Glomerular endothelial cell (primary cell): ENCODE measurements at places on chromosomes 2 and 18.

DNA sequence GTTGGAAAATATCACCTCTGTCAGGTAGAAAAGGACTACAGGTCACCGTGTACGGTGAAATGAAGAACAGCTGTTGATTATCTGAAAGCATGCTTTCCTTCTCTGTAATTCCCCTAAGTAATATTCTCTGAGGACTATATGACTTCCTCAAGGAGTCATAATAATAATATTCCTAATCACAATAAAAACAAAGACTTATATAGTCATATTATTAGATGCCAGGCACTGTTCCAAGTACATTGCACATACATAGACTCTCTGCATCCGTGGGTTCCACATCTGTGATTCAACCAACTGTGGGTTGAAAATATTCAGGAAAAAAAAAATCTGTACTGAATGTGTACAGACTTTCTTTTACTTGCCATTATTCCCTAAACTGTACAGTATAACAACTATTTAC, 512.4 kb upstream of the ID2 start:
- no peak for DNase-seq

DNA sequence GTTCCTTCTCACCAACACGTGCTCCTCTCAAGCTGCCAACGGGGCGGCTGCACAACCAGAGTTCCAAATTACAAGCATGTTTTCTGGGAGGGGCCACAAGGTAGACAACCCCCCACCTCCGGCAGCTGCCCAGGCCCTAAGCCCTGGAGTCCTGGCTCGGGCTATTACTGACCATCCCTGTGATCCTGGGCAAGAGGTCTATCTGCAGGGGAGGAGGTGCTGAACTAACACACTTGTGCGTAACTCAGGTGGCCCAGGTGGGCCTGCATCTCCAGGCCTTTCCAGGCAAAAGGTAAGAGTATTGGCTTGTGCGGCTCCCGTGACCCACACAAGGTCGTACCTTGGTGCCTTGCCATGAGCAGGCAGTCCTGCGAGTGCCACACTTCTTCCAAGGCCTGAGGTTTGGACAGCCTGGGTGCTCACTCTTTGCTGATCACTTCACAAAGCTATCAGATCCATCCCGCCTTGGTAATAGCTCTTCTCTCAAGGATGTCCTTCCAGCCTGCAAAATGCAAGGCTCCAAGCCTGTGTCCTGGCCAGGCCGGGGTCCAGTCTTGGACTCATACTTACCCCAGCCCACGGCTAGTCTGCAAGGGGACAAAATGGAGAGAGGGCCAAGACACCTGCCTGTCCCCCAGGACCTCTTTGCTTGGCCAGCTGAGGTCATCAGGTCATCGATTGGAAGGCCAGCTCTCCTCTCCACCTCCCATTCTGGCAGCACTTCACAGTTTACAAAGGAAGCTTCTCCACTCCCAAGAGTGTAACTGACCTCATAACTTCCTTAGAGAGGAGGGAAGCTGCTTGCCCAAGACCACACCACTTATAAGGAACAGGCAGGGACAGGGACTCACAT, 33.9 kb downstream of the ADRA2B start:
- DNase-seq, result no peak

DNA sequence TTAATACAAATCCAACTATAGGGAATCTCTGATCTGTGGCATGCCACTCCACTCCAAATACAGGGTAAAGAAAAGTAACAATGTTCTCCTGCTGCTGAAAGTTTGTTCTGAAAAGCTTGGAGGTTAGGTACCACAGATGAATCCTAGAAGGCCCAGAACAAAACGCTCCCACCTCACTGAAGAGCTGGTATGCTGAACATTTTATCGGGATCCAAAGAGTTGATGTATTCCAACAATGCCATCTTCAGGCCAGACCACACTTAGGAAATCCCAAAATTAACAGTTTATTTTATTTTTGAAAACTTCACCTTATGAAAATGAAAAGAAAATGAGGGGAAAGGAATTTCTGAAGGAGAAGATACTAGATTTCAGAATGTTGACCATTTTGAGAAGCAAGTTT, 145.1 kb upstream of the CDH19 start:
- DNase-seq, result no peak

DNA sequence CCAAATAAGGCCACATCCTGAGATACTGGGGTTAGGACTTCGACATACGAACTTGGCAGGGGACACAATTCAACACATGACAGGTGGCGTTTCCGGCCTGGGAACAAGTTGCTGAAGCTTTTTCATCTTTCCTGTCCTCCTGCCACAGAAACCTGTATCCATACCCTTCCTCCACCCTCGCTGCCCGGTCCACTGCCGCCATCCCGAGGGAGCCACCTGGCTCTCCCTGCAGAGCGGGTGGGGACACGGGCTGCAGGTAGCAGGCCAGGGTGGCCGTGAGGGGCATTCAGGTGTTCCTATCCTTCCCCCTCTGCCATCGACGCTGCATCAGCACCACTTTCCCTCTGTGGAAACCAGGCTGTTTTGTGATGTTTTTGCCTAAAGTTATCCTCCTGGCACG, 74.4 kb upstream of the TWIST2 start:
- no peak for DNase-seq

DNA sequence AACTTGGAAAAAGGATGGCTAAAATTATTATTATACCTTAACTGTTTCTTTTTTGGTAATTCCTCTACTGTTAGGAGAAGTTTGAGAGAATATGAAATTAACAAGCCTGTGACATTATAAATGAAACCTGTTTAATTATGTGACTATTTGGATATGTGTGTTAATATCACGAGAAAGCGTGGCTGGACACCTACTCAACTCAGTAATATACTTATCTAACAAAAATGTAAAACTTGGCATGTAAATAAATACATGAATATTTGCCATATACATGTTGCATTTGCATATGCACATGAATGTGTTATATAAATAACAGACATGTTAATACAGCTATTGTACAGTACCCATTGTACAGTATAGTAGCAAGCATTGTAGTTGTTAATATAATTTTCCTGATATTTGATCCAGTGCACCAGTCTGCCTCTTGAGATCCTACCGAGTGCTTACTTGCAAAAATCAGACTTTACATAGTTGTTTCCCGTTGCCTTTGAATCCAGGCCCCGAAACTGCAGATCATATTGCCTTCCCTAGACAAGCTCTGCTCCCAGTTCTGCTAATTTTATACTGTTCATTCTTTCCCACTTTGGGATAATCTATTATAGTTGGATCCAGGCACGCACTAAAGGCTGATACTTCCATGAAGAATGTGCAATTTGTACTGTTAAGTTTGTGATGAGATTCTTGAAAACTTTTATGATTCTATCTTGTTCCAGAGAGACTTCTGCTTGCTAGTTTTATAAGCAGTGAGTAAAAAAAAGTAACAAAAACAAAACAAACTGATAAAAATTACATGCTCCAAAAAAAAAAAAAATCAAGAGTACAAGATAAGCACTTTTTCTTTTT, 395.6 kb downstream of the ARHGAP15 start:
- DNase-seq, result no peak

DNA sequence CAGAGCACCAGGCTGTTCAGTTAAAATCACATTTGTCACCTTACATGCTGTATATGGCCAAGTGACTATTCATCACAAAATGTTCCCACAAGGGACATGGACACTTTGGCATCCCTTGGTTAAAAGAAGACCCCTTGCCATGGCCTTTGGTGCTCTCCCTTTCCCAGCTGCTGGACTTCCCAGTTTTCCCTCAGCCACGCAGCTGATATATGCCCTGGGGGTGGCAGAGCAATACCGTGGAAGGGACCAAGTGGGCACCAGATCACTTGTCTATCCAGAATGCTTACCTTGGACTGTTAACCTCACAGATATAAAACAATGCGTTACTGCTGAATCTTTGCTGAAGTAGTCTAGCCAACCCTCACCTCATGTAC, 35.3 kb downstream of the PAIP2B start:
- DNase-seq, result no peak

GRCh38 chr2:217822296-217823252, 180.2 kb downstream of the TNS1 start:
- DNase-seq, result no peak

DNA sequence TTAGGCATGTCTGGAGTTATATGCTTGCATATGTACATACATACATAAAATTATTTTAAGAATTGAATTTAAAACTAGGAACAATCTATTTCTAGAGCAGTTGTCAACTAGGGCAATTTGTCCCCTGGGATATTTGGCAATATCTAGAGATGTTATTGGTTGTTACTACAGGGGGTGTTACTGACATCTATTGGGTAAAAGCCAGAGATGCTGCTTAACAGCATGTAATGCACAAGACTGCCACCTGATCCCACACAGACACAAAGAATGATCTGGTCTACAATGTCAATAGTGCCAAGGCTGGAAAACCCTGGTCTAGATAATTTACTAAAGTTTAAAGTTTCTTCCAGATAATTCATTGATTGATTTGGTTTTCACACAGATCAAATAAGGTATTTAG, 185.3 kb downstream of the NYAP2 start:
- DNase-seq, result no peak

- peak; percentile 77 for DNase-seq
Measured at GRCh38 chr2:65576861-65577601, 144.6 kb upstream of the SPRED2 start.

DNA sequence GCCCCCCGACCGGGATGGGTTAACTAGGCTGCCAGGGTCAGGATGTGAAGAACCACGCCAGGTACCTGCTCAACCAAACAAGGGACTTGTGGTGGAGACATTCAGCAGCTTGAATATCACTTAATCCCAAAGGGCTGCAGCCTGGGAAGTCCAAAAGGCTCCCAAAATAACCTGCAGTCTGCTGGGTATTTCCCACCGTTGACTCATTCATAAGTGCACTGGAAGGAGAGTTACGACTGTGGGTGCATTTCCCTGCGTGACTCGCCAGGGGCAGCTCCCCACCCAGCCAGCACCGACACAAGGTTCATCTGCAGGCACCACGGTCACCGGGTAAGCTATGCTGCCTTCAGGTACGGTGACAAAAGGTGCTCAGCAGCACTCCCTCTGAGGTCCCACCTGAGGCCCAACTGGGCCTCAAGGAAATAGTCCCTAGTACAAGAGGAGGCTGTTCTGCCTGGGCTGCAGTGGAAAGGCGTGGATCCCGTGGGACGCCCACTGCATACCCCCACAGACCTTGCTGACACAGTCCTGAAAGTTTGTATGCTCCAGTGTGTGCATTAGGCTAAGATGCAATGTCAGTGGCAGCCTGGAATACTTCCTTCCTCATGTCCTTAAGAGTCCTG, 86.5 kb downstream of the UXS1 start:
- DNase-seq, result no peak

DNA sequence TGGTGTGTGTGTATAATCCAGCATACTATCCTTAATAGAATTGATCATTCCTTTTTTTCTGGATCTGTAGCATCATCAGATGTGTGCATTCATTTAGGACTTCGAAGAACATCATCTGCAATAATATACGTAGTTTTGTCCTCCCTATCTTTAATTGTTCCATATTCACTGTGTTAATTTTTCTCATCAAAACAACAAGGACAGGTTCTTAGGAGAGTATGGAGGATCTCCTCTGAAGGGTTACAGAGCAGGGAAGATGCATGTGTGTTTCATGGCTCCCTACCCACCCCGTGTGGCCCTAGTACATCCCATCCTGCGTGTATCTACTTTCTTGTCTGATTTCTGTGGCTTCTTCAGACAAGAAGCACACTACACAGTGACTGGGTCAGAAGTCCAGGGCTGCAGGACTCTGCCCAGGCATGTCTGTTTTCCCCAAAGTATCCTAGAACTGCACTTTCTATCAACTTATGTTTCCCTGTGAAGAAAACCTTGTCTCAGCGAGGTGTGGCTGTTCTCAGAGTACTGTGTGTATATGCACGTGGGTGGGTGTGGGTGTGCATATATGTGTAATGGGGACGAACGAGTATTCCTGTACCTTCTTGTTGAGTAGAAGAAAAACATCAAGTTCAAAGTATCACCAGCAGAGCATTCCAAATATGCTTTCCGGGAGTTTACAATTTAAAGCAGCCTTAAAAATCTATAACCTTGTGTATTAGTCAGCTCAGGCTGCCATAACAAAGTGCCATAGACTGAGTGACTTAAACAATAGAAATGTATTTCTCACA, 220.4 kb upstream of the FOSL2 start:
- DNase-seq, result no peak

DNA sequence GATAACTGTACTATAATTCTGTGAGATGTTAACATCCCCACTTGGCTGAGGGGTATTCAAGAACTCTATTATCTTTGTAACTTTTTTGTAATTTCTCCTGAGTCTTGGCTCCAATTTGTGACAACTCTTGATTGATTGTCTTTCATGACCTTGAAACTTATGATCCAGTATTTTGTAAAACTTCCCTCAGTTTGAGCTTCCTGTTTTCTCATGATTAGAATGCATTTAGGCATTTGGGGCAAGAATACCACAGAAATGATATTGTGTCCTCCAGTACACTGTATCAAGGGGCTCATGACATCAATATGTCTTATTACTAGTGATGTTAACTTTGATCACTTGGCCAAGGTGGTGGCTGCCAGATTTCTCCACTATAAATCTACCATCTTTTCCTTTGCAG, 37.4 kb downstream of the PNO1 start:
- no peak for DNase-seq

DNA sequence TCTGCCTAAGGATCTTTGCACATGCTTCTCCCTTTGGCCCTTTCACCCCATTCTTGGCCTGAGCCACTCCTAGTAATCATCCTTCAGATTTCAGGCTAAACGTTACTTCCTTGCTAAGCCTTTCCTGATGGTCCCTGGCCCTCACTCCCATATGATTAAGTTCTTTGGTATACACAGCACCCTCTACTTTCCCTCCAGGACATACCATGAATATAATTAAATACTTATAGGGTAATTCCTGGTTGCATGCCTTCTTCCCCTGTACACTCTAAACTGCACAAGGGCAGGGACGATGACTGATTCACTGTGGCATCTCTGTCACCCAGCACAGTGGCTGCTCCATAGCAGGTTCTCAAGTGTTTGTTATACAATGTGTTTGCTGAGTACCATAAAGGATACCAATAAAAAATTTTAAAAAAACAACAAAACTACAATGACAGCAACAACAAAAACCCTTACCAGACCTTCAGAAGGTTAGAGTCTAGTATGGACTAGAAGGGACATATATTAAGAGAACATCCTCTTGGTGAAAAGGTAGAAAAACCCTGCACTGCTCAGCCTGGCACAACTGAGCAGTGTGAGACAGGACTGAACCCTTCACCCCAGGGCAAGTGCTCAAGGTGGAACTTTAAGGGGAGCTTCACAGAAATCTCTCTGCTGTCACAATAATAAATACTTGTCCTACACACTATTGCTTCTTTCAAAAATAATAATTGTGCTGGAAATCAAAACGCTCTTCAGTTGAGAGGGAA, 76.2 kb downstream of the AAK1 start:
- no peak for DNase-seq

DNA sequence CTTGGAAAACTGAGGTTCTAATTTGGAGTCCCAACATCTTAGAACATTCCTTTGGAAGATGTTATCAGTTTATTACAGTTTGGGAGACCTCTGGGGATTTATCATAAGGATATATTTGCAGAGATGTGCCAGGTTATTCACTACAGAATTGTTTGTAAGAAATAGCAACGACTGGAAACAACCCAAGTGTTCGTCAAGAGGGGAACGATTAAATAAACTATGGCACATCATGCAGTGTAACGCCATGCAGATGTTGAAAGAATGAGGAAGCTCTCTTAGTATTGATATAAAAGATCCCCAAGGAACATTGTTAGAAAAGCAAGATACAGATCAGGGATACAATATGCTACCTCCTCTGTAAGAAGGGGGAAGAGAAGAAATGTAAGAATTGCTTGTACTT, 210.6 kb downstream of the TMEM247 start:
- DNase-seq, result no peak

GRCh38 chr2:107306881-107307280, 420.9 kb upstream of the ST6GAL2 start:
- DNase-seq, result no peak
